ENCODE measurements at places on chromosomes 3 and 15.

GRCh38 chr3:24722087-24722486, 227.4 kb upstream of the THRB start:
- no peak for DNase-seq

DNA sequence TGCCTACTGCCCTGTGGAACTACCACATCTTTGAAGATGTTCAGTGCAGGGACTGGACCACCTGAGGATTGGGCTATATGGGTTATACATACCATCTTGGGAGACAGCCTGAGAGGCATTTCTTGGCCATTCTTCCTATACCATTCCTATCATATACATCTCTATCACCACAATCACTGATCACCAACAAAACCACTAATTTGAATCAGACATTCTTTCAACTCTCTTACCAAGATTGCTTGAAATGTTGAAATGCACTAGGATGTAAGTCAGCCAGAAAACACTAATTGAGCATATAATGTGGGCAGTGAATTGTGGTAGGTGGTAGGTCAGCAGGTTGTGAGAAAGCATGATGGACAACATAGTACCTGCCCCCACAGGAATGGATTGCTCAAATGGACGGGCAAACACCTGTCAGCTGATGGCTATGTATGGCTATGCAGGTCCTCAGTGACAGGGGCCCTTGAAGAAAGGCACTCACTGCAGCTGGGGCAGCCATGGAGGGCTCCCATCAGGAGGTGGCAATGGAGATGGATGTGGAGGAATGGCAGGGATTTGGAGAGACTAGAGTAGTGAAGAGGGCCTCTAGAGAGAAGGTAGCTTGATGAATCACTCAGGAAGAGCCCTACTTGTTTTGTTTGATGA, 49.1 kb downstream of the AMOTL2 start:
- no peak for DNase-seq

GRCh38 chr3:115623044-115623868, at the start of gene GAP43:
Gene GAP43 (plus strand): TSS chr3:115623510. CDS start chr3:115623690, 180 bp downstream.
- DNase-seq: no peak

DNA sequence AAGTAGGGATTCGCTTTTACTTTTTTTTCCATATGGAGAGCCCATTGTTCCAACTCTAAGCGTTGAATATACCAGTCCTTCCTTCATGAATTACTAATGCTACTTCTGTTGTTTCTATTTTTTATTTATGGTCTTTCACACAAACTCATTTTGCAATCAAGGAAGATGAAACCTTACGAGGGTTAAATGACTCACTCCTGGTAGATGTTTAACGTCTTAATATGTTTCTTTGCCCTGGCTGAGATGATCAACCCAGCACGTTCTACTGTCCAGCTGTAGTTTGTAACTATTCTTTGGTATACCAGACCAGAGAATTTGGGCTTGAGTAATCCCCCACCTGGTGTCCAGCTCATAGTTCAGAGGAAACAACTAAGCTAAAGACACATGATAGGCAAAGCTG, 23.1 kb downstream of the CDCP1 start:
- no peak for DNase-seq

DNA sequence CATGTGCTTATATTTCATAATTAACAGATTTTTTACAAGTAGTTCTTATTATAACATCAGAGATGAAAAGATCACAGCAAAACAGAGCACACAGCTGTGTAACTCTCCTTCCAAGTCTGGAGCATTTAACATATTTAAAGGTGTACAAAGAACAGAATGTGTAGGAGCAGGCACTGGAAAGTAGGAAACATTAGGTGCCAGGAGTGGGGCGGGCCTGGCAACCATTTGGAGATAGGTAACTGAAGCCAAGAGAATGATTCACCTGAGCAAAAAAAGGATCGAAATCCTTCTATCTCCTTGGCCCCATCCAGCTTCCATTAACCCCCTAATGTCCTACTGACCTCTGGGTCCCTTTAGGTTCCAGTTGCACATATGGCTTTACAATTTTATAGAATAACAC, 2.3 kb upstream of the MYH15 start:
- no peak for DNase-seq

DNA sequence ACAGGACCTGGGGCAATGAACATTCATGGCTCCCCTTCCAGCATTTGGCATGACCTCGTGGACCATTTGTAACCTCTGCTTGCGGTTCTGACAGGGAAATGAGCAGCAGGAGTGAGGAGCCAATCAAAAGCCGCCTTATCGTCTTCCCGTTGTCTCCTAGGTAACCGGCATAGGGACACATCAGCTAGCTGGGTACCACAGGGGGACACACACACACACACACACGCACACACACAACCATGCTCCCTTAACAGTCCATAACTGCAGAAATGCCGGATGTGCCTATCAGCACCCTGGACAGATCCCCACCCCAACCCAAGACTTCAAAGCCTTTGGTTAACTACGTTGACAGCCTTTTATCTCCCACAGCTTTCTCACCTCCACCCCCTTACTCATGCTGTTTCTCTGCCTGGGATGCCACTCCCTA, 53.4 kb upstream of the CCDC174 start:
- peak; percentile 17 for DNase-seq

DNA sequence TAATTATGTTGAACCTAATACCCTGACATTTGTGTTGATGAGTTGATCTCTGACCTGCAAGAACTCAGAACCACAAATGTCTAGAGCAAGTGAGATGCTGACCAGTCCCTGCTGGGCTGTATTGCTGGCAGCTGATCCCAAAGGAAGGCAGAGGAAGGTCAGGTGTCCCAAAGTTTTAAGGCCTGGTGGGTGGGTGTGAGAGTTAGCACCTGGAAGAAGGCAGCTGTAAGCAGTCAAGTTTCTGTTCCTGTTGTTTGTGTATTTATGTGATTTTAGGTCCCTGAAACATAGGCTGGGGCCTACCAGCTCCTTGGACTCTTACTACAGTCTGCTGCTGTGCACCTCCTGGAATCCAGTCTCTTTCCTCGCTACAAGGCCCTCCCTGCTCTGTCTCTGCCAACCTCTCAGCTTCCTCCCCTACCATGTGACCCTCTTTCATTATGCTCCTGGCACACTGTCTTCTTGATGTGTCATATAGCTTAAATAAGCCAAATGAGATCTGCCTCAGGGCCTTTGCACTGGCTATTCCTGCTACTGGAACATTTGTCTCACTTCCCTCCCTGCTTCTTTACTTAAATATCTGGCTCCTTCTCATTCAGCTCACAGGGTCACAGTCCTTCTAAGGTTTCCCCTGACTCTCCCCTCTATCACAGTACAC, 31.0 kb upstream of the ATOSA start:
- DNase-seq: no peak

- no peak for DNase-seq
These were observed 146.9 kb upstream of the LRTM1 start for GRCh38 chr3:55074796-55075195.

DNA sequence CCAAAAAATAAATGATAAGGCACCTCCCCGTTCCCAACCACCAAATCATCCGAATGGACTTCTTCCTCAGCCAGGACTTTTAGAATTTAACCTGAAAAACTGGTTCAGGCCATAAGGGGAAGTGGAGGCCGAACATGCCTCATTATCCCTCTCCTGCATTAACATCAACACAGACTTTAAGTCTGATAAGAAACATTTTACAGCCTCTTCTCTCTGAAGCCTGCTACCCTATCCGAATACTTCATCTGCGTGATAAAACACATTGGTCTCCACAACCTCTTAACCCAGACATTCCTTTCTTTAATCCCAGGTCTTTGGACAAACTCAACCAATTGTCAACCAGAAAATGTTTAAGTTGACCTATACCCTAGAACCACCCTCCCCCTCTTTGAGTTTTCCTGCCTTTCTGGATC, 850 bp upstream of the SLC41A3 start:
- DNase-seq: no peak

- no peak for DNase-seq
These were observed 59.7 kb downstream of the LRIG1 start for GRCh38 chr3:66441129-66441528.

DNA sequence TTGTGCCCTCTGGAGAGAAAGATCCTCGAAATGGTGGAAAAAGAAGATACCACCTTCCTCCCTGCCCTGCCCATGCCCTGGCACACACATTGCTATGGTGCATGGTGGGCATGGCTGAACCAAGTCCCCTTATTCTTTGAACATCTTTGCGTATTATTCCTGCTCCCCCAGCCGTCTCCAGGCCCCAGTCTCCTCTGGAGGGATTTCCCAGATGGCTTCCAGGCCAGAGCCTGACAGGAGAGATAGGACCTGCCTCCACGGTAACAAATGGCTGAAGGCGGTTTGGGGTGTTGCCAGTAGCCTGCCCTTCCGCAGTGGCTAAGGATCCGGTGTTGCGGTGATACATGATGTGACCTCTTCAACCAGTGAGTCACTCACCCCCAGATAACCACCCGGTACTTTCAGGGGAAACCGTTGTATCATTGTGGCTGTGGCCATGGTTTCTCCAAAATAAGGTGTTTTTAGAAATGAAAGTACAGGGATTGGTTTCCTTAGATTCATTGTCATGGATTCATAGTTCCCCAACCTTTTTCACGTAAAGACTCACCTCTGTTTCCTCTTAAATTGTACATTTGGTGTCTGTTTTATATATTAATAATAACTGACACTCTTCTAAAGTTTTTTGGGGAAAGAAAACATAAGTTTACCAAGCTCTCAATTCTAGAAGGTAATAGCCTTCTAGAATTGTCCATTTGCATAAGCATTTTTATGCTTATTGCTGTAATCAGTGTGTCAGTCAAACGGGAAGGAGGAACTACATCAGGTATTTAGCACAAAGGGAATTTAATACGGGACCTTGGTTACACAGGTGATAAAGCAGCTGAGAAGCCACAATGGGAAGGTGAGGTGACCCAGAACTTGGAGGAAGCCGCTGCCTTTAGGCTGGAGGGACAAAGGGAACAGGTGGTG, 25.9 kb downstream of the SMAD3 start:
- DNase-seq: peak; percentile 38

DNA sequence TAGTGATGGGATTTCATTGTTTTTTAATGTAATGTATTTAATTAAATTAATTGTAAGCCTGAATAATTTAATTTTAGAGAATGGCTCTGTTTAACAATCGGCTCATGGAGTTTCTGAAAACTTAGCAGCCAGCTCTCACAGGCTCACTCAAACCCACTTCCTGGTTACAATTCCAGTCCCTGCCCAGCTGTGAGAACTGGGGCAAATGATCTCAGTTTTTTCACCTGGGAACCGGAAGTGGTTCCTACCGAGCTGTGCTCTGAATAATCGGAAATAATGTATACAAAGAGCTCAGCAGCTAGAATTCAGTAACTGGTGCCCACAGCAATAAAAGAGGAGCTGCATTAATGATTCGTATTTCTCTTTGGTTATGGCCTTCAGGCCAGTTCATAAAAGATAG, 244.3 kb upstream of the MCTP2 start:
- DNase-seq: peak; percentile 0

DNA sequence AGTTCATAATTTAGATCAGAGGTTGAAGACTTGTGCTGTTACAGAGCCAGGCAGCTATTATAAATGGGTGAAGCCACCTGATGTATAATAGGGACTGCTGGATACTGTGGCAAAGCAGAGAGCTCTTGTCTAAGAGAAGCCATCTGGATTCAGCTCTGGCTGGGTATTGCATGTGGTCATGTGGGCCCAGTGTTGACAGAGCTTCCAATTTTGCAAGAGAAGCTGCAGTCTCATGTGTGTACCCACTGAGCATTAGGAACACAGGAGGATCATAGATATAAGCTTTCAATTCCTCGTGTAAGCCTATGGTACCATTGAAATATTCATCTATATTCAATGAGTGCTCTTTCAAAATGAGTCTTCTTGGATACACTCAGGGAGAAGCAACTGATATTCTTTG, 303.9 kb upstream of the SLCO3A1 start:
- no peak for DNase-seq

DNA sequence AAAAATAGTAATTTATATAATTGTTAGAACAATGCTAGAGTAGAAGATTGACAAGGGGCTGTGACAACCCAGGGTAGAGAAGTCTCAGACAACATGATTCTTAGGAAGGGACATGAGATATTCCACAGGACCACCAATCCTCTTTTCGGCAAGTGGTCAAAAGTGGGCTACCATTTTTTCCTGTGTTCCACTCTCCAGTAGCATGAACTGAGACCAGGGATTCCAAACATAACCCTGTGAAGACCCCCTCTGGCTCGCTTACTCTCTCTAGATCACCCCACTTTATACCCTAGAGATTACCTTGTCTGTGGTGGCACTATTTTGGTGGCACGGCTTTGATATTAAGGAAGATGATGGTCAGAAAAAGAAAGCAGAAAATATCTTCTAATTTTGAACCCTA, 960 bp downstream of the GCSAM start:
- no peak for DNase-seq

- DNase-seq: no peak
These were observed 147.1 kb upstream of the LPP start for GRCh38 chr3:188006726-188007393.

DNA sequence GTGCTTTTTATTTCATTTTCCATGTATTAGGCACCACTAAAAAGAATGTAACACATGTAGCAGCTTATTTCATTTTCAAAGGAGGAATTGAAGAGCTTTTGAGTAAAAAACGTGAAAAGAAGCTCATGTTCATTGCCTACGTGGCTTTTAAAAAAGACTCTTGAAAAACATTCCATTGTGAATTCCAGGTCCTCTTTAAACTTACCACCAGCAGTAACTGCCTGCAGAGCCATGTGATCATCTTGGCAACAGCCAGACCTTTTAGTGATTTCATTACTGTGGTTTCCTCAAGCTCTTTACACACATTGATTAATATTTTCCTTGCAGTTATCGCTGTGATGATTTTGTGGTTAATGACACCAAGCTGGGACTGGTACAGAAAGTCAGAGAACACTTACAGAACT, 43.8 kb upstream of the FBXL22 start:
- no peak for DNase-seq

DNA sequence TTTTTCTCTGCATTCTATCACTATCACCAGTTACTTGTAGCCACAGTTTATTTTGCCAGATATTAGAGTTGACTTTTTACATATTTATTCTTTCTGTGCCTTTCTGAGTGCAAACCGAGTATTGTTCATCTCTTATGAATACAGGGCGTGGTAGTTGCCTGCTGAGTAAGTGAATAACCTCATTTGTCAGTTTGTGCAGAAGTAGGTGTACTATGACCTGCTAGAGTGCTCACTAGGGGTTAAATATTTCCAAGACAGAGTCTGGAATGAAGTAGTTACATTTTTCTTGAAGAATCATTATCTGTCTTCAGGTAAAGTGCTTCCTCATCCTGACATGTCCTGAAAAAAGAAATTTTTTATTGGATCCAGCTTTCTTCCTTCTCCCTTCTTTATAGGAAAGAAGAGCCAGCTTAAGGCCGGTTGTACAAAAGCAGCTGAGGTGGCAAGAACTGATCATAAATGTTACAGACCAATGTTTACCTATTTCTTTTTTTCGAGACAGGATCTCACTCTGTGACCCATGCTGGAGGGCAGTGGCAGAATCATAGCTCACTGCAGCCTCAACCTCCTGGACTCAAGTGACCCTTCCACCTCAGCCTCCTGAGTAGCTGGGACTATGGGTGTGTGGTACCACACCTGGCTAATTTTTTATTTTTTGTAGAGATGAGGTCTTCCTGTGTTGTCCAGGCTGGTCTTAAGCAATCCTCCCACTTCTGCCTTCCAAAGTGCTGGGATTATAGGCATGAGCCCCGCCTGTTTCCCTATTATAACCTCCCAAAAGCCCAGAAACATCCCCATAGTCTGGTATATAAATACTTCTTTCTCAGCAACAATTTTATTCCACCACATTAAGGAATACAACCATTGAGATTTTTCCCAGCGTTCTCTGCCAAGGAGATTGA, 182.5 kb downstream of the TPRG1 start:
- no peak for DNase-seq

- DNase-seq: no peak
These were observed 4.5 kb upstream of the RPL24 start for GRCh38 chr3:101690972-101691371.

Measured in activated T-cell treated with anti-CD3 and anti-CD28 coated beads for 1 hour (primary cell).